ENCODE measurements at places on chromosomes 11 and 22.

DNA sequence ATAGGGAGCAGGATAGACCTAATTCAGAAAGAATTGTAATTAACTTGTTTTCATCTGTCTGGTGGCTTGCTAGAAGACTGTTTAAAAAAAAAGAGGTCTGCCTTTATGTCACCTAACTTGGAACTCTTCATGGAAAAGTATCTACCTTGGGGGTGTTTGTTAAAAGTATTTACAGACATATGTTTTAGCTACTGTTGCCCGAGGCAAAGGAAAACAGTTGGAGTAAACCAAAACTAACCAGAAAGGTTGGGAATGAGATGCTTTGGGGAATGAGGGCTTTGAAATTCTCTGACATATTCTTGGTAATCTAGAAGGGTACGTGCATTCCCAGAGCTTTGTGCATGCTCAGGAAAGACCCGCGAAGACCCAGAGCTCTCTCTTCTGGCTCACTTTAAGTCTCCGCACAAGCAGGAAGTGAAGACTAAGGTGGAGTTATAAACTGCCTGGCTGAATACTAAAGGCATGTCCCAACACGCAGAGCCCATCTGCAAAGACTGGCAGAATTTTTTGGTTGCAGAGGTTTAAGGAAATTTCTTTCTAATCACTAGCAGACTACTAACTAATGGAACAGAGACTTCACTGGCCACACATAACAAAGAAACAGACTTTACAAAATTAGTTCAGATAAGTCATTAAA is 33.2 kb downstream of the HIKESHI start:
- no peak for DNase-seq

- no peak for DNase-seq
Measured at GRCh38 chr11:23974601-23975000, 522.3 kb upstream of the LUZP2 start.

GRCh38 chr22:44667829-44668189 is 34.2 kb upstream of the PRR5 start:
- DNase-seq: no peak

- no peak for DNase-seq
Measured at GRCh38 chr11:17558916-17559315, 11.9 kb downstream of the OTOG start.

All from amniotic stem cell (primary cell).